ENCODE measurements at places on chromosomes 5 and 9. TPM values are rescaled to one million over a fixed set of nuclear protein-coding genes. Genes with fewer than 3 reads are reported as not detected.

NPR3 gene
- total RNA-seq, result 81.0 TPM

CBY3 gene
- total RNA-seq, result not detected

DNA sequence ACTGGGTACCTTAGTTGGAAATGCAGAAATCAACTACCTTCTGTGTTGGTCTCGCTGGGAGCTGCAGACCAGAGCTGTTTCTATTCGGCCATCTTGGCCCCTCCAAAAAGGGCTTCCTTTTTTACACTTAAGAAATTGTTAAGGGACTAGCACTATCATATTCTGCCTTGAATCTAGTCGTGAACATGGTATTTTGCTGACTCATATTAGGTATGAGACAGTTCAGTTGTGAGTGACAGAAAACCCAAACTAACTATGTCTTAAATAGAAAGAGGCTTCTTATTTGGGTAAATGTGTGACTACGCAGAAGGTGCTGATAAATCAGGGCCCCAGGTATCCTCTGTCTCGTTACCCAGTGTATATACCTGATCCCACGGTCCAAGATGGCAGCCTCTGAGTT lies 298.2 kb downstream of the EDIL3 start:
- no peak for DNase-seq

- DNase-seq, result no peak
These were observed 101.8 kb downstream of the CCDC192 start for GRCh38 chr5:127804886-127805426.

- DNase-seq, result no peak
These were observed 137.0 kb downstream of the PDE4D start for GRCh38 chr5:59756373-59757035.

- no peak for DNase-seq
These were observed 781 bp downstream of the FOXD1 start for GRCh38 chr5:73447530-73448462.

DNA sequence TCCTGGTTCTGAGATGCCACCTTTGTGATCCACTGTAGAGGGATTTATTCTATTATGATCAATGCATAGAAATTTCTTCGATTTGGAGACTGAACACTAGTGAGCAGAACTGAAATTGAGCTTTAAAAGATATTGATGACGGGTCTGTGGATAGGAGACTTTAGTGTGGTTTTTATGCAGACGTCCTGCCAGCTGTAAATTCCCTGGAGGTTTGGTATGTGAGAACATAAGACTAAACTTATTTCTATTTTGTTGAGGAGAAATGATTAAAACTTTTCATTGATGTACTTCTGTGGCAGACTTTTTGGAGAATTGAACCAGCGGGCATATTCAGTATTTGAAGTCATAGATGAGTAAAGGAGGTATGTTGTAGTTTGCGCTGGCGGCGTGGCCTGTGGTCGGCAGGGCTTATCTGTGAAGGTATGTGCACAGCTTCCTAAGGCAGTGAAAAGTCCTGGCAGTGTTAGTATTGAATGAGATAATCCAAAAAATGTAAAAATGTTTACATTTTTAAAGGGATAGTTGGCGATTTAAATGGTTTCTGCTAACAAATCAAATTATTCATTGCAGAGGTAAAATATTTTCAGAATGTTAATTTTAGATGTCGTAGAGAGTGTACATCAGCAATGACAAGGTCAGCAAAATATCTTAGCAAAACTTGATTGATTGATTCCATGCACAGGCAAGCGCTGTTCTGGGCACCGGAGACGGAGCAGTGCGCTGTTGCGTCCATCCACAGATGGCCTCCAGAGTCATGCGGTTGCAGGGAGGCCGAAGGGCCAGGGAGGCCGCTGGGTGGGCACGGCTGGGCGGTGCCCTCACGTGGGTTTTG lies 20.4 kb downstream of the TENT4A start:
- DNase-seq, result no peak

DNA sequence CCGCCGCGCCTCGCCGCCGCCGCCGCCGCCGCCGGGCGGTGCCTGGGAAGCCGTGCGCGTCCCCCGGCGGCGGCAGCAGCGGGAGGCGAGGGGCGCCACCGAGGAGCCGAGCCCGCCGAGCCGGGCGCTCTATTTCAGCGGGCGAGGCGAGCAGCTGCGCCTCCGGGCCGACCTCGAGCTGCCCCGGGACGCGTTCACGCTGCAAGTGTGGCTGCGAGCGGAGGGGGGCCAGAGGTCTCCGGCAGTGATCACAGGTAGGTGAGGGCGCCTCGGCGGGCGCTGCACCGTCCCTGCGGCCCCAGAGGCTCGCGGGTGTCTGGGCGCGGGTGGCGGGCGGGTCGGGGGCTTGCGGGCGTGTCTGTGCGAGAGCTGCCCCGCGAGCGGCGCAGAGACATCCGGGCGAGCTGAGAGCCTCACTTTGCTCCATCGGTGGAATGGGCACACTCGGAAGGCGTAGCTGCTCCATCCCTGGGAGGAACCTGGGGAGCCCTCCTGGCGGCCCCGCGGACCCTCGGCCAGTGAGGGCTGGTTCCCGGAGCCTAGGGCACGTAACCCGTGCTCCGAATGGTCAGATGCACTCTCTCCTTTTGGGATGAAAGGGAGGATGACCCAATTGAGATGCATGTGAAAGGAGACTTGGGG lies 864 bp downstream of the PAPPA start:
- DNase-seq, result peak; percentile 22

PHF24 gene
- 0.11 TPM for total RNA-seq

GNPDA1 gene
- total RNA-seq, result 24.3 TPM

GRCh38 chr5:142800776-142801494 lies 30.8 kb downstream of the ARHGAP26 start:
- no peak for DNase-seq

- no peak for DNase-seq
These were observed 129.4 kb downstream of the TUSC1 start for GRCh38 chr9:25548847-25549246.
